ENCODE measurements at places on chromosomes 3 and 15.

DNA sequence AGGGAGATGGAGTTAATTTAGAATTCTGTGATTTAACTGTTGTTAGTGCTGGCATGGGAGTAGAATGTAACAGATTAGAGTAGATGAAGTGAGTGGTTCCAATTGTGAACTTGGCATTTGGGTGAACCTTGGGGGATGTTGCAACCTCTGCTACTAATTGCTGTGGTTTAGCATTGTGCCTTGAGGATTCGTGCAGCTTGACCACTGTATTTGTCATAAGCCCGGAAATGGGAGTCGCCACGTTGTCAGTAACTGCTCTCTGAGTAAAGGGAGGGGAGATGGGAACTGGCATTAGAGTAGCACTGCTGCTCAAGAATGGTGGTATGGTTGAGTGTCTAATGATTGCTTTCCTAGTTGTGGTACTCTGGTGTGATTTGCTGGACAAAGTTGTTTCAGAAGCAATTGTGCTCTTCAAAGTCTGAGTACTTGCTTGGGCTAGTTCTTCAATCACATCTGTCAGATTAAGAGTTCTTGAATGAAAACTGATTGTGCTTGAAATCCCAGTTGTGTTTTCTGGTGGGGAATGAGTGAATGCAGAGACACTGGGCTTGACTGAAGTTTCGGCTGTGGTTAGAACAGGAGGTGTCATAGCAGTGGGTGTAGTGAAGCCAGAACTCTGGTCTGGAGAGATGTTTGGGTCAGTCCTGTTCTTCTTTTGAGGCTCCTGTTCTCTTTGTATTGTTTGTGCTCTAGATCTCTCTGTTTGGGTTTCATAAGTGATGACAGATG, 15.4 kb downstream of the IGSF10 start:
- peak; percentile 92 for DNase-seq

DNA sequence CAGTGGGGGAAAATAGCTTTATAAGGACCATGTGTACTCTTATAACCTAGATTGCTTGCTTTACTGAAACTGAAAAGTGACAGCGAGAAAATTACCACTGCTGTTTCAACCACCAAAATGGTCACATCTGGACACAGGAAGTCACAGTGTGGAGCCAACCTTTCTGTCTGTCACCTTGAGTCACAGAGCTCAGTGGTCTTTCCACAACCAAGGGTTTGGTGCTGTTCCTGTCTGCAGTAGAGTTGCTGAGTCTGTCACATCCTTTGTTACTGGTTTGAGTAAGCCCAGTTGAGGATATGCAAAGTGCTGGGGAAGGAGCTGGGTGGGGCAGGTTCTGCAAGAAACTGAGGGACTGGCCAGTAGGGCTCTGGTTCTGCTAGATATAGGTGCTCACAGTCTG, 139.1 kb upstream of the EIF1B start:
- DNase-seq, result no peak

GRCh38 chr3:194484614-194485013, 2.2 kb downstream of the ATP13A3 start:
- no peak for DNase-seq

GRCh38 chr3:185677146-185677829, 91.2 kb downstream of the SENP2 start:
- peak; percentile 73 for DNase-seq

DNA sequence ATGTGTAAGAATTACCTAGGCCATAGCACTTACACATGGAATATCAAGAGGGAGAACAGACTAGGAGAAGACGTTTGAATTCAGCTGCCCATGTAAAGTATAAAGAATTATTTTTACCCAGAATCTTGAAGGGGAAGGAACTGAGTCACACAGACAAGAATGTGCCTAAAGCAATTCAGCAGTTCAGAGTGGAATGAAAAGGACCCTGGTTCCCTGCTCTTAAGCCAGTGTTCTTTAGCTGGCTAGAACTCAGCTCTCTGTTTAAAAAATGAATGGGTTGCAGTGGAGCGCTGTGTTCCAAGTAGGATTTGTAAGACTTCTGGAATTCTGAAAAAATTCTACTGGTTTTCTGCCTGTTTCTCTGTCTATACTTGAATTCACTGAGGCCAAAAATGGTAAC, 440.2 kb downstream of the LPP start:
- DNase-seq, result no peak

DNA sequence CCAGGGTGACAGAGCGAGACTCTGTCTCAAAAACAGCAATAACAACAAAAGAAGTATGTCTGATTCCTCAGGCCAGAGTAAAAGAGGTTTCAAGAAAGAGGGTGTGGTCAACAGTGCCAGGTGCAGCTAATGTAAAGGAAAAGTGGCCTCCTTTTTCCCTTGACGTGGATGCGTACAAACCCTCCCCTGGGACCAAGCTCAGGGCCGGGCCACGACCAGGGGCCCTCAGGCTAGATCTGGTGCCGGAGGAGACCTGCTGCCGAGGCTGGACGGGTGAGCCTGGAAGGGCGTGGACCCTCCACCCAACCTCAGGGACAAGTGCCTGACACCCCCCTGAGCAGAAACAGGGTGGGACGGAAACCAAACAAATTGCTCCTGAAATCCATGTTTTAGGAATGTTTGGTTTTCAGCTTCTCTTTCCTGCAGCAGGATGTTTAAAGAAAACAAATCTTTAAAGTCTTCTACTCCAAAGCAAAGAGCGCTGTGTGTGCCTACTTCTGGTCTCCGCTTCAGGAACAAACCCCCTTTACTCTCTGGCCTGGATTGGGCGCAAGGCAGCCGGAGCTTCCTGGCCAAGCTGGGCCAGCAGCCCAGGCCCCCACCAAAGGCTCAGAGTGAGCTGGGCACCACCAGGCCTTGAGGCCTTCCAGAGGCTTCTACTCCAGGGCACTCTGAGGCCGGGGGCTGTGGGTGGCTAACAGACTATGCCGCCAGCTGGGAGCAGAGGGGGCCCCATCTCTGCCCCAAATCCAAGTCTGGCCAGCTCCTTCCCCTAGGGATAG, 21.4 kb downstream of the ZDHHC19 start:
- DNase-seq, result no peak

DNA sequence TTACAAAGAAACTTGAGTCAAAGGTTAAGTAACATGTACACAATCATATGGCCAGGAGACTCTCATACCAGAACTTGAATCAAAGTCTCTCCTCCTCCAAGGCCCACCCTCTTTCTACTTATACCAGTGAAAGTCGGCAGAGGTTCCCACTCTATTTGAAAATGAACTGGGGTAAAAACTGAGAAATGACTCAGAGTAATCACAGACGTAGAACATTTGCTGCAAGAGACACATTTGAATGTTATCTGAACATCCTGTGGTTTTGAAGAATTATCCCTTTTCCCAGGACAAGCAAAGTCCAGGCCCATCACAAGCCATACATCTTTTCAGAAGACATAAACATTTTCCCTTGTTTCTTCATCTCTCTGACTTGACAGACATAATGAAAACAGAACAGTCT, 55.8 kb downstream of the SHOX2 start:
- no peak for DNase-seq

Data from KBM-7 (cell line).